ENCODE measurements at places on chromosomes 3 and 15.
A peak's percentile ranks its signal among the peaks of the same experiment; 100 is the strongest.

DNA sequence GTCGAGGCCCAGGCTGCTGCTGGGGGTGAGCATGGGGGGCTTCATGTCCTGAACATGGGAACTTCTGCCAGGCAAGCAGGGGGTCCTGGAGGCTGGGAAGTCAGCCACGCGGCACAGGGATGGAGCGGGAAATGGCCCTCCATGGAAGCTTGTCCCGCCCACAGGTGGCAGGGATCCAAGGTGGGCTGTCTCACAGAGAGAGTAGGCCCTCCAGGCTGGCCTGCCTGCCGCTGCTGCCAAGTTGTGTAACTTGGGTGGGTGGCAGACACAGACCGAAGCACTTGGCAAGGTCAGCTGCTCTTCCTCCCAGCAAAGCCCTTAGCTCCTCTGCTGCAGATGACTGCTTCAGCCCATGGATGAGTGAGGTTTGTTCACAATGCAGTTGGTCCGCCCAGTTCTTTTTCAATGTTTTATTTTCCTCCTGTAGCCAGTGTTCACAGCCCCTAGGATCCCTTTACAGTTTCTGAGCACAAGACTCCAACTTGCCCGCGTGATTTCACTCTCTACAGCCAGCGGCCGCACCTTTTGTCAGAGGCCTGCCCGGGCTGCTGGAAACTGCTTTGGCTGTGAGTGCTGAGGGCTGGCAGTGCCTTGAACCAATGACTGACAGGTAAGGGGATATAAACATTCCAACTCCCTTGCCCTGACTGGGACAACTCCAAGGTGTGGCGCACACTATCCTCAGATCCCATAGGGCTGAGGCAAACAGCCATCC lies 26.7 kb downstream of the HCN4 start:
- no peak for DNase-seq

- no peak for DNase-seq
Measured at GRCh38 chr3:20574746-20575145, 388.7 kb upstream of the SGO1 start.

DNA sequence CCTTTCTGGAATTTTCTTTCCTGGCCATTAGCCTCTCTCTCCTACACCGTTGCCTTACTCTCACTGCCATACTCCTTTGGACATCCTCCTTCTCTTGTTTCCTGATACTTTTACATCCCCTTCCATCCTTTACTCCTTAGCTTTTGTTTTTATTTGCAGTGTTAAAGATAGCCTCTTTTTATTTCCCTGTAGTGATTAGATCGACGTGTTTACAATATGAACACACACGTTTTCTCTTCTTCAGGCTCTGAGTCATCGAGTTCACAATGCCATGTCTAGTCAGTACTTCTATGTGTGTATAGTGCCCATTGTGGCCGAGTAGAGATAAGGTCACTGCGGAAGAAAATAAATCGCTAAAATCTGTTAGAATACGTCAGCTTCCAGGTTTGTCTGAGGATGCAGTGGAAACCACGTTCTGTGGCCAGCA lies 208.5 kb downstream of the LPP start:
- peak; percentile 25 for DNase-seq

DNA sequence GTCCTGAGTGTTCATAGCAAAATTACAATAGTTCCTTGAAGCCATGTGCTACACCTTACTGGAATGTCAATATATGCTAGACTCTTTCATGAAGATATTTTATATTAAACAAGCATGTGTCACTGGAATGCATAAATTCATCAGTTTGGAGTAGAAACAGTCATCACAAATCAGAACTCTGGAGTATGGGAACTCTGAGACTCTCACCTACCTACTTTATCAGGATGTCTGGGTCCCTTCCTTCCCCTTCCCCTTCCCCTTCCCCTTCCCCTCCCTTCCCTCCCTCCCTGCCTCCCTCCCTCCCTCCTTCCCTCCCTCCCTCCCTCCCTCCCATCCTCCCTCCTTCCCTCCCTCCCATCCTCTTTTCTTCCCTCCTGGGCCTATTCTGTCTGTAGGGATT lies 144.7 kb upstream of the PEX5L start:
- DNase-seq: no peak

GRCh38 chr3:160677459-160677881 lies 510 bp downstream of the ARL14 start:
- DNase-seq: no peak

DNA sequence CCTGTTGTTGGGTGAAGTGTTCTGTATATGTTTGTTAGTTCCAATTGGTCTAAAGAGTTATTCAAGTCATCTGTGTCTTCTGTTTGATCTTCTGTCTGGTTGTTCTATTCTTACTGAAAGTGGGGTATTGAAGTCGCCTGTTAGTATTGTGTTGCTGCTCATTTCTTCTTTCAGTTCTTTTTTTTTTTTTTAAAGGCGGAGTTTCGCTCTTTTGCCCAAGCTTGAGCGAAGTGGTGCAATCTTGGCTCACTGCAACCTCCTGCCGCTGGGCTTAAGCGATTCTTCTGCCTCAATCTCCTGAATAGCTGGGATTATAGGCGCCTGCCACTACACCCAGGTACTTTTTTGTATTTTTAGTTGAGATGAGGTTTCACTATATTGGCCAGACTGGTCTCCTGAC lies 23.5 kb downstream of the PFN2 start:
- DNase-seq: no peak

GRCh38 chr3:167918008-167918596 lies 177.6 kb downstream of the GOLIM4 start:
- no peak for DNase-seq

DNA sequence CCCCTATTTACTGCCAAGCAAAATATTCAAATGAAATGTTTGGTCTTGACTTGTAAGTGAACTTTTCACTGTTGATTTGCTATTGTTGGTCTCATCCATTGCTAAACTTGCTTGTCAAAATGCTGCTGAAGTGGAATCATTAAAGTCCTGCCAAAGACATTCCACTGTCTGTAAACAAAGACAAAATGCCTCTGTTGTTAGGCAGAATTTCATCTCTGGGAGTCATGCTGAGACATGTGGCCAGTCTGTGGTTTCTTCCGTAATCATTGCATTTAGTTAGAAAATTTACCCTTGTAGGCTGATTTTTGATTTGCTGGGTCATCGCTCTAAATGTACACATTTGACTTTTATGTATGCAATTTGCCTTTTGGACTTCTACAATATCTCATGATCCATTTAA lies 577.7 kb downstream of the MECOM start:
- no peak for DNase-seq

DNA sequence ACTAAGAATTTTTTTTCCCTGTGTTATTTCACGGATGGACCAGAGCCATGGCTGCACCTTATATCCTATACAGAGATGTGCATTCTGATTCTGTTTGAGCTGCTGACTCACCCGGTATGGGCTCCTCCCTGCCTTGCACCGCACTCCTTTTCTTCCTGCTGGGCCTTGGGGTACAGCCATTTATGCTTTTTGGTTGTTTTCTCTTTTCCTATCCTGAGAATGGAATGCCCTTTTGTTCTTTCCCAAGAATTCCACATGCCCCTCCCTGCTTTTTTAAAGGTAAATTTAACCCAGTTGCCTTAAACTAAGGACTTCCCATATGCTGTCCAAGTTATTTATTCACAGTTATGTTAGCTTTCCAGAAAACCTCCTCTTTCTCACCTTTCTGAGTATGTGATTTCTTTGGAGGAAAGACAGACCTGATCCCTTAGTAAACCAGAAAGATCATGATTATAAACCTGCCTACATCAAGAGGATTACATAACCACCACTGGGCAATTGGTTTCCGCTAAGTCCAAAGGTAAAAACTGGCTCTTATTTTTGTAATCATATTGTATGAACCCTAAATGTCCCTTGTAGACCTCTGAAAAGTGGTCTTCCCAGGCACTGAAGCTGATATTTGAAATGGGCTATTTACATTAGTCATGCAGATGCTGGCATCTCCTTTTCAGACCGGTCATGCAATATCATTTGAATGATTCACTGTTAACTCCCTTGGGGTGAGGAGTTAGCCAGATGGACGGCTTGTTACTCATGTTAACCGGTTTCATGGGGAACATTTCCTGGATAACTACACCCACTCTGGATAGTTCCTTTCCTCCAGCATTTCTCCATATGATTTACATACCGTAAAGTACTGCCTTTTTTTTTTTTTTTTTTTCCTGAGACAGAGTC lies 45.5 kb downstream of the TMOD3 start:
- no peak for DNase-seq

DNA sequence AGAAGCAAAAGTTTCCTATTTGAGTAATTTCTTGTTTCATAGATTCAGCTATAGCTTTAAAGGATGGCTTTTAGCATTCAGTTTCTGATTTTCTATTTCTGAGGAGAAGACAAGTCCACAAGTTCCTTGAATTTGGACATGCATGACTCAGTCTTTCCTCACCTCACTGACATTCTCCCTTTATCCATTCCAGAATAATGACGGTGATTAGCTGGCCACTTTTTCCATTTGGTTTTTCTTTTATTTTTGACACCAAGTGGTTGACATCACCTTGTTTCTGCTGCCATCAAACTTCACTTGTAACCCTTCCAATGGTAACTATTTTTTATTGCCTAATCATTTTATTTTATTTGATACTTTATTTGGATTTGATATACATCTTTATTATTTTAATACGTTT lies 404.4 kb upstream of the KCNMB2 start:
- no peak for DNase-seq

DNA sequence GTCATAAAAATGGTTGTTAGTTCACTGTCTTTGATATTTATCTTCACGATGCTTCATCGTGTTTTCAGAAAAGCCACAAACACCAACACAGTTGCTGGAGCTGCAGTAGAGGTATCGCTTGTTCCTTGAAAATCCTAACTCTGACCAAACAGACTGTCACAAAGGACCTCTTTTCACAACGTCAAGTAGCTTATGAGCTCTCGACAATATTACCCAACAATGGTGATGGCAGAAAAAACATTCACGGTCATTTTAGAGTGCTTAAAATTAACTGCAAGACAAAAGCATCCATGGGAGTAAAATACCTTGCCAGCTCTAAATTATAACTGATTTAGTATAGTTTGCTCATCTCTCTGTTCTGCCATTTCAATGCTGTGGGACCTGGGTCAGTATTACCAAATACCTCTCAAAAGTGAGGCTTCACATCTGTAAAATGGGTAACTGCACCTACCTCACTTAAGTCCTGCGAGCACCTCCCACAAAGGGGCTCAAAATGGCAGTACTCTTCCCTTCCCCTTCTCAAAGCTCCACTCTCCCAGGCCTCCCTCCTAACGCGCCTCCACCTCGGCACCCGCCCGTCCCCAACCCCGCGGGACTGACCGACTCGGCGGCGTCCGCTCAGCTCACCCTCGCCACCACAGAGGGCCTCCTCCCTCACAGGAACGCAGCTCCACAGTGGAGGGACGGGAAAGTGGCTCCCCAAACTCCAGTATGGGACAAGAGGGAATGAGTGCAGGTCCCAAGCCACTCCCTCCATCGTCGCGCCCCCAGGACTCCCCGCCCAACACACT lies 546 bp downstream of the TRIM59 start:
- DNase-seq: no peak

- DNase-seq: no peak
Measured at GRCh38 chr3:146968204-146968651, 363.1 kb upstream of the PLSCR5 start.

DNA sequence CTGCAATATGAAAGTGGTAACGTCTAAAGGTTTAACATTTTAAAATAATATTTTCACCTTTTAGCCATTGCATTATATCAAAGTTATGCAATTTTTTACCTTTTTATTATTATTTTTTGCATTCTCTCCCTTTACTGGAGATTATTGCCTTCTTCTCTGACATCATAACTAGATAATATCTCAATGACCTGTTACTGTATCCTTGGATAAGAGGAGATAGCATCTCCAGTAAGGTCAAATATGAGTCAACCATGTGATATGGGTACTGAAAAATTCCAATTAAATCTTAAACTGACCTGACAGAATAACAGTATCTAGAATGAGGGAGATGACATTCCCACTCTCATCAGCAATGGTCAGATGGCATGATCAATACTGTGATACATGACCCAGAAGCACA lies 108.3 kb downstream of the ZBTB20 start:
- DNase-seq: no peak

- no peak for DNase-seq
Measured at GRCh38 chr3:126926684-126927400, 56.1 kb upstream of the PLXNA1 start.

GRCh38 chr3:113167825-113168801 lies 43.2 kb upstream of the BOC start:
- DNase-seq: no peak

DNA sequence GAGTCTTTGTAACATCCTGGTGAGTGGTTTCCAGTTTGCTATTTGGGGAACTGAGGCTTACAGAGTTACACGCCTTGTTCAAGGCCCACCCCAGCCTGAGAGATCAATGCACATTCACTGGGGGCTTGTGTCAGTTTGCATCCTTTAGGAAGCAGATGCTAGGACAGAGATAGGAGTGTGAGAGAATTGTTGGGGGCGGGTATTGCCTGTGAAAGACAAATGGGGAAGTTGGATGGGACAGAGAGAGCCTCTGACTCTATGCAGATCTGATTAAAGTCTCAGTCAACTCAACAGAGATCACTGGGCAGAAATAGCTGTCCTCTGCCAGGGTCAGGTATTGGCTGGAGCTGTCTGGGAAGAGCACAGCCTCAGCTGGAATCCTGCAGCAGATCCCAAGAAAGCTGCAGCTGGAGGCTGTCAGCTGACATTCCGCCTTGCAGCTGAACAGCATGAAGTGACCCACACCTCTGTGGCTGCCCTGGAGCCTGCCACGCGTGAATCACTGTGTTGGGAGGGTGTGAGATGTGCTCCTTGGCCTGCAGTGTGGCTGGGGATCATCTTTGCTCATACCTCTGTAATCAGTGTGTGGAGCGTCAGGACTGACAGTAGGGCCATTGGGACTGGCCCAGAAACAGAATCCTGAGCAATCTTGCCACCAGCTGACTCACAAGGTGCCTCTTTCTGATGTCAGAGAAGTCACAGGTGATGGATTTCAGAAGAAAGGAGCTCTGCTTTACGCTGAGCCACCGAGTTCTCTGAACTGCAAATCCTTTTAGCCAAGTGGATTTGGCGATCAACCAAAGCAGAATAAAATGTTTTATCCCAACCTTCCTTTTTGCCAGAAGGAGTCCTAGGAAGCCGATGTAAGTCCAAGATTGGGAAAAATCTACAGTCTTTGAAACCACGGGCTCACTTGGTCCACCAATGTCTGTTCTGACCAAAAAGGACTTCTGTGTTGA lies 284.1 kb upstream of the LRRFIP2 start:
- DNase-seq: no peak

DNA sequence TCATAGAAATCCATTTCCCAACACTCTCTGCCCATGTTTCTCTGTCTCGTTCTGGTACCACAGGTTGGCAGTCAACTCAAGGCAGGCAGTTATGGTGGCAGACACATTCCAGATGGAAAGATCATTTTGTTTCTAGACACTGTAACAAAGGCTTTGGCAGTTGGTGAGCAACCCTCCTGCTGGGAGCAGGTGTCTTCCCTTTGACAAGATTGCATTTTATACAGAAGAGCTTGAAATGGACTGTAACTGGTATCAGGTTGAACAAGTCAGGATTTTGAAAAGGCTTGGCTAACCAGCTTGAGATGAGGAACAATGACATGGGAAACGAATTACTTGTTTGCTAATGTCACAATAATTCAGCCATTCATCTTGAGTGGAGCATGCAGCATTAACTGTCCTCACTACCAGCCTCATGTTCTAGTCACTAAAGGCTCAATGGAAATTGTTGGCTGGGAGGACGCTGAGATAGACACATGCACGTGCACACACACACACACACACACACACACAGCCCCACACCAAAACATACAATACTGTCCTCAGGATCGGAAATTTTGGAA lies 170.0 kb downstream of the SEMA6D start:
- DNase-seq: no peak

Measured in stimulated activated naive CD8-positive, alpha-beta T cell treated with anti-CD3 and anti-CD28 coated beads, Interleukin-15, amount 100 ng/mL, for 72 hours (primary cell).